NCI-H446 (cell line): ENCODE measurements at places on chromosomes 7 and 10.

- DNase-seq = no peak
These were observed 56.1 kb upstream of the SH2B2 start for GRCh38 chr7:102230593-102230992.

DNA sequence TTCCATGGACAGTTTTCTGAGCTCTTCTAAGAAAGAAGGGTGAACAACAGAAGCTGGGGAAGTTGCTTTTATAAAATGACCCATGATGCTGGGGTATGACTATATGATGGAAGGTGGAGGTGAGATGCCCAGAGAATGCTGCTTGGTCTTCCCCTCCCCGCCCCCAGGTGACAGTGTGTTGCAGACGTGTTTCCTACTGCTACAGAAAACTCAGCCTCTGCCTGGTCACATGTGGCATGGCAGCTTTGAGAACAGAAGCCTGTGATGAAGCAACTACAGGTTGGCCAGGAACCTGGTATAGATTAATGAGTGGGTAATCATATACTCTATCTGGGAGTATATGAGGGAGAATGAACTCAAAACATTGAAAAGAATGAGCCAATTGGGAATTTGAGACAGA is 67.1 kb downstream of the MTURN start:
- DNase-seq = no peak

DNA sequence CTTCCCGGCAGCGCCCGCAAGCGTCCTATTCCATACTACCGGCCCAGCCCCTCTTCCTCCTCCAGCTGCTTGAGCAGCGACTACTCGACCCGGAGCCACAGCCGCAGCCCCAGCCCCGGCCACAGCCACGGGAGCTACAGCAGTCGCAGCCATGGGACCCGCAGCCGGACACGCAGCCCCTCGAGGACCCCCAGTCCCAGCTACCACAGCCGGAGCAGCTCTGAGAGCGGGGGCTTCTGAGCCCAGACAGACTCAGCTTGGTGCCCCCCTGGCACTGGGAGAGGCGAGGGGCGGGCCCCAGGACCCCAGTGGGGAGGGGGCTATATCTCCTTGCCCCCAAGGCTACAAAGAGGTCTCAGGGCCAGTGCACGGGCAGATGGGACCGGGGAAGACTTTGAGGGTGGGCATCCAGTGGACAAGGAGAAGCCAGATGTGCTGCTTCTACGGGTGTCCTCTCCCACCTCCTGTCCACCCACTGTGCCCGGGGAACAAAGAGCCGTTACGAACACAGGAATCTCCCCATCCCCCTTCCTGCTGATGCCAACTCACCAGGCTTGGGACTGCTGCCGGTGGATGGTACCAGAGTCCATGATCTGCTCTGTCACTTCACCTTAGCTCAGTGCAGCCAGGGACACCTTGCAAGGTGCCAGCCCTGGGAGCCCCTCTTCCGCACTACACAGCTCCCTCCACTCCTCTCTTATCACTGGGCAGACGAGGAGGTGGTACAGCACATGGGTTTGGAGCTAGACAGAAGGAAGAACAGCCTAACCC is 16.7 kb upstream of the HSPB1 start:
- DNase-seq = no peak

- no peak for DNase-seq
These were observed 103.1 kb downstream of the GSAP start for GRCh38 chr7:77313085-77313484.

GRCh38 chr7:56048245-56048644 is 3.0 kb downstream of the PSPH start:
- no peak for DNase-seq

- no peak for DNase-seq
These were observed 29.1 kb downstream of the LRRC18 start for GRCh38 chr10:48910548-48910947.

GRCh38 chr10:127408112-127408710 is 140.9 kb upstream of the NPS start:
- DNase-seq = no peak

GRCh38 chr10:17256627-17257026 is 28.6 kb downstream of the VIM start:
- no peak for DNase-seq

GRCh38 chr10:60430017-60430416 is 40.3 kb upstream of the ANK3 start:
- peak; percentile 56 for DNase-seq

DNA sequence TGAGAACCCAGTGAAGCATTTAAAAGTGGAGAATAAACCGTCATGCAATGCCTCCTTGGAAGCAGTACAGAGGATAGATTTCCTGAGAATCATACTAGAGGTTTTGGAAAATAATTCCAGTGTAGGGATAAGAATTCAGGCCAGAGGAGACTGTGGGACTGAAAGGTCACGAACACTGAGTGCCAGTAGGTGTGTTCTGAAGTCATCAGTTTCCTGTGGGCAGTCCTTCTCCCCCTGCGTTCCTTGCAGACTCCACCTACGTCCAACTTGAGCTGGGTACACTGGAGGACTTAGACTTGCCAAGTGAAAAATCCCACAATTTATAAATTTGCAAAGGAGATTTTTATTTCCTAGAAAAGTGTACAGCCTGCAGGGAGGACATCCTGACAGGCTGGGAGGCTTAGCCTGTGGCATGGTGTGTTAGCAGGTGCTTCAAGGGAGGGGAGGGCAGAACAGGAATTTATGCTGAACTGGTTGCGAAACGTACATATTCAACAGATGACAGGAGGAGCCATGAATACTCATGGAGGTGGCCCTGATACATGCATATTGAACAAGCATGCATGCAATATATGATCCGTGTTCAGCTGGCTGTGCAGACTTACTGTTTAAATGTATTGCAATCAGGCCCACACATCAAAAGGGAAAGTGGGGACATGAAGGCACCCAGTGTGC is 72.9 kb upstream of the POM121L12 start:
- no peak for DNase-seq
